Hematopoietic multipotent progenitor cell treated with erythropoietin and hydrocortisone succinate and interleukin-3 and kit ligand, for 6 days (in vitro differentiated cells): ENCODE measurements at places on chromosomes 5 and 9.
A peak's percentile ranks its signal among the peaks of the same experiment; 100 is the strongest.

GRCh38 chr9:37801287-37801850 lies 772 bp downstream of the DCAF10 start:
- peak; percentile 48 for DNase-seq

DNA sequence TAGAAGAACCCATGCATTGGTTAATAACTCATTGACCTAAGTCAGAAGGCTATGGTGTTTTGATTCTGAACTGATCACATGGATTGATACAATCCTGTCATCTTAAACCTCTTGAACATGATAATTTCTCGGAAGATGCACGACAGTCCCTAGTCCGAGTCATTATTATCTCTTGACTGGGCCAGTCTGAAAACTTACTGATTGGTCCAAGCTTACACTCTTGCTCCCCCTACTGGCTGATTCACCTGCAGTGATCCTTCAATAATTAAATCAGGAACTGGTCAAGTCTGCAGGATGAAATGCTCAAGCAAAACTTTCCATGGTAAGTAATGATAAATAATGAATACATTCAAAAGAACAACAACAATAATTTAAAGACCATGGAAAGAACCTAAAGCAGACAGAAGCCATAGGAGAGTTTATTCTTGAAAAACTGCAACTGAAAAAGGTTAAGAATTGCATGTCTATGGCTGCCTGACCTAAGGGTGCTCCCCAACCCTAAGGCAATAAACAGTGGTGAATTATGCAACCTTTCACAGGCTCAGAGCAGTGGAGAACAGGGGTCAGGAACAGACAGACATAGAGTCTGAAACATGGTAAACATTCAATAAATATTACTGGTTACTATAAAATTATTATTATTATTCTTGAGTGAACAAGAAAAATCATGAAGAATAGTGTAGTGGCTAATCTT lies 79.3 kb downstream of the BRINP1 start:
- peak; percentile 81 for DNase-seq

- DNase-seq, result no peak
Observed at GRCh38 chr5:109102096-109102690, 307.6 kb downstream of the PJA2 start.

- no peak for DNase-seq
Observed at GRCh38 chr5:152464048-152464447, 59.0 kb upstream of the NMUR2 start.

DNA sequence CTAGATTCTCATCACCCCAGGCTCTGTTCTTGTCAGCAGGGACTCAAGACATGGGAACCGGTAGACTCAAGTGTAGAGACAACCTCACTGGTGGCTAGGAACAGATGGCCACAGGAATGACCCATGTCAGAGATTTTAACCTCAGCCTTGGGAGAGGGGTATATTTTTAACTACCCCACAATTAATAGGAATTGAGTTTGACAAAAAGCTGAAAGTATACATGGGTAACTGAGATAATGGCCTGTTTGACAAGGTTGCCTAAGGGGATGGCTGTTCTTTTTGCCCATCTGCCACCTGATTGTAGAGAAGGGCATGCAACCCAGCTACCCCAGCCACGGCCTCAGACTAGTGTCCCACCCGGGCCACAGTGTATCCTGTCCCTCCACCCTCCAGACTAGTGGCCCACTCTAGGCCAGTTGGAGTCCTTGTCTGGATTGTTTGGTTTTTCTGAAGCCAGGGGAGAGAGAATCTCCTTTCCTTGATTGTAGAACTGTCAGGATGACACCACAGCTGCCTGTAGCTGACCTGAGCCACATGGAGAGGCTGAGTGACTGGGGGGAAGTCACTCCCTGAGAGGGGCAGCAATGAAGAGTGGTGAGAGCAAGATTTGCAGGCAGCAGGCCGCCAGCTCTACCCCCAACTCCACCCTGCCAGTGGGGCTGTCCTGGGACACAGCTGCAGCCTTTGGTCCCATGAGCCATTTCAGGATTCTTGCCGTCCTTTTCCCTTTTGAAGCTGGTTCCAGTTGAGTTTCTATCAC lies 14.6 kb upstream of the ANGPTL2 start:
- DNase-seq, result no peak

GRCh38 chr5:177111720-177112394 lies 21.7 kb upstream of the NSD1 start:
- peak; percentile 70 for DNase-seq

DNA sequence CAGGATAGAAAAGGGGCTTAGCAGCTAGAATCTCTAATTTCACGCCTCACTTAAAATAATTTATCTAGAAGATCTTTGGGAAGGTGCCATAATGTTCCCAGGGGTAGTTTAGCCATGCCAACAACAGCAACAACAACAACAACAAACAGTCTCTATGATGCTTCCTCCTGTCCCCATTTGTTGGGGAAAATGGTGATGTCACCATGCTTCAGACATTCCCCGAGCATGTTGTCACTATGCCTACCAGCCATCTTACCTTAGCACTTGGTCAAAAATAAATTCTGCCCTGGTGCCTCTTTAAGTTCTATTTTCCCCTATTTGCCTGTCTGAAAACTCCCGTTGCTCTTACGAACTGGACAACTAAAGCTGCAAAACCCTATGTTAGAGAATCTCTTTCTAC lies 76.6 kb downstream of the KCNN2 start:
- DNase-seq, result no peak

DNA sequence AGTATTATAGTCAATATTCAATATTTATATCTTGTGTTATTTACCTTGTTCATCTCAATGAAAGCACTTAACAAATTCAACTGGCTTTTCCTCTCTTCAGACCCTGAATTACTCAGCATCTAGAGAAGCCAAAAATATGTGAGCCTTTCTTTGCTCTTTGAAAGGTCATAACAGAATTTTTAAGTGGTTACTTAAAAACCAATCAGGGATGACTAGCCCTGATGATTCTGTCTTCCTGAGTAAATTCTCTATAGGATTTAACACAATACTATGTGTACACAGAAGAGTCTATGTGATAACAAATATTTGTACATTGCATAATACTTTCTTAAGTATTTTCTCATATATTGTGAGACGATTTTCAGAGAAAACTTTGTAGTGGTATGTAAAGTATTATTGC lies 546.3 kb downstream of the MAT2B start:
- no peak for DNase-seq

- no peak for DNase-seq
Observed at GRCh38 chr9:96178153-96178552, 123.8 kb downstream of the HSD17B3 start.

DNA sequence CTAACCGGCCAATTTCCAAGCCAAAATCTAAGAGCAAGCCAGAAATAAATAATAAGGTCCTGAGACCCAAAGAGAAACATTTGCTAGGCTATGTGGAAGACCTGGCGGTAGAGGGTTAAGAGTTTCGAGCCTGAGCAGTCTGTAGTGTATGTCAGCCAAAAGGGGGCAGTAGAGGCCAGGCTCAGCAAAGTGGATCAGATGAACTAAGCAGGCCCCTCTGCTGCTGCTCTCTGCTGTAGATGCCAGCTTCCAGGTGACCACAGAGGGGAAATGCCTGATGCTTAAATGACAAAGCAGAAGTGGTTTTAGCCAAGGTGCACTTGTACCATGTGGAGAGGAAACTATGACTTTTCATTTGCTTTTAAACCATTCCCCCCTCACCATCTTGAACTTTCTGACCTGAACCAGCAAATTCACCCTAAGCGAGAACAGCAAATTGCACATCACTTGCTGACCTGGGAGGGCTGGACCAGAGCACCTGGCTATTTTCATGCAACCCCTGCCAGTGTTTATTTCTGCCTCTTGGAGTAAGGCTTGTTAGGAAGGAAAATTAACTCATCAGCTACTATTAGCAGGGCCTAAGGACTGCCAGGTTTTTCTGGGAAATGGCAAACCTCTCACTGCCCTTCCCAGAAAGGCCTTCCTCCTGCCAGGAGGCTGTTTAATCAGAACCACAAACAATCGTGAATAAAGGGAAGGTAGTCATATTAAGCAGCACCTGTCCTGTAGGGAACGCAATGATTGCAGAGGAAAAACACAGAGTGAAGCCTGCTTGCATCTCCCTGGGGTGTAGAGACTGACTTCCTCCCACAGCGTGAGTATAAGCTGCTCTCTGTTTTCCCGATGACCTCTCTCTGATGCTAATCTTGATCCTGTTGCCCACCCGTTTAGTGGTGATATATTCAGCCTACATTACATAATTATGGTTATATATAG lies 818.2 kb downstream of the TLR4 start:
- peak; percentile 68 for DNase-seq

DNA sequence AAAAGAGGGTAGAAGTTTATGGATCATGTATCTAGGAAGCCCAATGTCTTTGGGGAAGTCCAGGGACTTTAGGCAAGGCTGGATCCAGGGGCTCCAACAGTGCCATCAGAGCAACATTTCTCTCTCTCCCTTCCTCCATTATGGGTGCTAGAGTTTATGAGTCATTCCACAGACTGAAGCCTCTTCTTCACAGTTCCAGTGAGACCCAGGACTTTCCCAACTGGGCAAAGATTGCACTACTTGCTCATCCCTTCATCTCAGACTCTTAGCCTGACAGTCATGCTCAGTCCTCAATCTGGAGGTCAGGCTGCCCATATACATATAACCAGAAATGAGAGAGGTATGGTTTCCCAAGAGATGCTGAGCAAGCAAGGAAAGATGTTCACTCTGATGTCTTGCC lies 110.7 kb downstream of the FEM1C start:
- DNase-seq, result no peak

- DNase-seq, result no peak
Observed at GRCh38 chr9:129860653-129861446, 25.6 kb downstream of the USP20 start.

- DNase-seq, result no peak
Observed at GRCh38 chr9:132752877-132753592, 82.8 kb downstream of the GTF3C4 start.

DNA sequence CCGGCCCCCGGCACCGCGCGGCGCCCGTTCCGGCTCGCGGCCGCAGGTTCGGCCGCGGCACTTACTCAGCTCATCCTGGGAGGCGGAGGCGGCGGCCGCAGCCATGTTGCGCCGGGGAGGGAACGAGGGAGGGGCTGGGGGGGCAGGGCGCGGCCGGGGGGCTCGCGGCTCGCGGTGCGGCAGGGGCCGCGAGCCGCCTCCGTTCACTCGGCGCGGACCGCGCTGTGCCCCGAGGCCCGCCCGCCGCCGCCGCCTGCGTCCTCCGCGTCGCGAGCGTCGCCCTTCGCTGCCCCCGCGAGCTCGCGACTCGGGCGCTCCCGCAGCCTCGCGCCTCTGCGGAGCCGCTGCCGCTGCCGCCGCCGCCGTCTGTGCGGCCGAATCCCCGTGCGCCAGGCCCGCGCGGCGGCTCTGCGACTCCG lies 735 bp downstream of the ECPAS start:
- DNase-seq, result peak; percentile 63

DNA sequence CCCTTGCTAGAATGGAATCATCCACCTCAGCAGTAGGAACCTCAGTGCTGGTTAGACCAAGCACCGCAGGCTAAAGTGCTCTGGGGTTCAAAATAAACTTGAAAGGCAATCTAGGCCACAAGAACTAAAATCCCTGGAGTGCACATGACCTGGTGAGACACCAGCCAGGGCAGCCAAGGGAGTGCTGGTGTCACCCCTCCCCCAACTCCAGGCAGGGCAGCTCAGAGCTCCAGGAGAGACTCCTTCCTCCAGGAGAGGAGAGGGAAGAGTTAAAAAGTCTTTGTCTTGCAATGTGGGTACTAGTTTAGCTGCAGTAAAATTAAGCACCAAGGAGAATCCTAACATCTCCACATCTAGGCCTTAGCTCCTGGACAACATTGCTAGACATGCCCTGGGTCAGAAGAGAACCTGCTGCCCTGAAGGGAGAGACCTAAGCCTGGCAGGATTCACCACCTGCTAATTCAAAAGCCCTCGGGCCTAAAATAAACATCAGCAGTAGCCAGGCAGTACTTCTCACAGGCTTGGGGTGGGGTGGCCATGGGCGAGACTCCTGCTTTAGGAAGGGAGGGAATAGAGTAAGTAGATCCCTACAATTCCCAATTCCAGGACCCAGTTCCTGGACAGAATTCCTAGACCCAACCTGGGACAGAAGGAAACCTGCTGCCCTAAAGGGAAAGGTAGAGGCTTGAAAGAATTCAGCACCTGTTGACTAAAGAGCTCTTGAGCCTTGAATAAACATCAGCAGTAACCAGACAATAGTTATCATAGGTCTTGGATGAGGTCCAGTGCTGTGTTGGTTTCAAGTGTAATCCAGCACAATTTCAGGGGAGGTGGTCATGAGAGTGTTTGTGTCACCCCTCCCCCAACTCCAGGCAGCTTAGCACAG lies 25.8 kb downstream of the UGT3A2 start:
- no peak for DNase-seq

DNA sequence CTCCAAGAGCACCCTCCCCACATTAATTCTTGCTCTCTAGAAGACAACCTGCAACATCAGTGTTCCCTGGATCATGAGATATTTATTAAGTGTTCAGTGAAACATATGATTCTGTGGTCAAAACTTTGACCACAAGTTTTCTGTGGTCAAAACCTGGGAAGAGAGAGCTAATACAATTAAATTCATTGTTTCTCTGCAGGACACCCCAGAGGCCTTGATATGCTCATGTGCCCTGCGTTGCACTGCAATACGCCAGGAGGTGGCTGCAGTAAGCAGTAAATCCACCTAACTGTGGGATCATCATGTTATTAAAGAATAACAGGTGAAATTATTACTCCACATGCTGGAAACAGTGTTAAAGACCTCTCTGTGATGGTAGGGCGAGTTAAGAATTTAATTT lies 109.3 kb upstream of the SPDL1 start:
- no peak for DNase-seq

DNA sequence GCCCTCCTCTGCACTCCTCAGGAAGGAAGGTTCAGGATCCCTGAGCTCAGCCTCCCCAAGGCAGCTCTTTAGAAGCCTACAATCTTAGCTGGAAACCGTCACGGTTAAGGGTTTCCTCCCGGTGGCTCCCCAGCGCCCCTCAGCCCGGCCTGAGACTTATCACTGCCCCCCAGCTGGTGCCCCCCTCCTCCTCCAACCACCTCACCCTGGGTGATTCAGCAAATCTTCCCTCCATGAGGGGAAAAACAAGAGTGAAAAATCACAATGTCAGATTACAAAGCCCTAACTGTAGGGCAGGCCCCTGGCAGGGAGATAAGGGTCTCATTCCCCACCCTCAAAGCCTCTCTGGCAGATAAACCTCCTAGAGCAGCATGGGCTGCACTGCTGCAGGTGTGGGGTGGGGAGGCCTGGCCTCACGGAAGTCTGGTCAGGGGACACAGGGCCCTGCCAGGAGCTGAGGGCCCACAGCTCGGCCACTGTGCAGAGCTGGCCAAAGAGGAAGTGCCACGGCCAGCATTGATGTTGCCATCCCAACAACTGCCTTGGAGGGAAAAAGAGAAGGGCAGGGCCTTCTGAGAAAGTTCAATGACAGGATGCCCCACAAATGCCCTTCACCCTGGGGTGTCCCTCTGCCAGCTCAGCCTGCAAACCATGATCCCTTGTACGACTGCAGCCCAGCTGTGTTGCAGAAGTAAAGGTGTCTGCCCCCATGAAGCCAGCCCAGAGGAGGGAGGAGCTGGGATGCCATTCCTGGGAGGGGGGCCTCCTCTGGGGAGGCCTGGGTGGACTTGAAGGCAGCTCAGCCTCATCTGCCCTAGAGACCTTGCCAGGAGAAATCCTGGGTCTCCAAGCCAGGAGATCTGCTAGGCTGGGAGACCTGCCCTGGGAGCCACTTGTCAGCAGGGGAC lies 25.9 kb downstream of the GFI1B start:
- DNase-seq, result peak; percentile 98

- DNase-seq, result no peak
Observed at GRCh38 chr9:136142859-136143214, 24.2 kb upstream of the TMEM250 start.

GRCh38 chr9:112552229-112553056 lies 65.8 kb downstream of the KIAA1958 start:
- DNase-seq, result no peak
